ENCODE measurements at places on chromosomes 4 and X.

GRCh38 chr4:152455311-152455710 lies 80.6 kb downstream of the FBXW7 start:
- DNase-seq, result no peak

GRCh38 chr4:169009286-169010124 lies 550 bp downstream of the CBR4 start:
- peak; percentile 48 for DNase-seq

- no peak for DNase-seq
Observed at GRCh38 chr4:31148990-31149389, 428.8 kb downstream of the PCDH7 start.

DNA sequence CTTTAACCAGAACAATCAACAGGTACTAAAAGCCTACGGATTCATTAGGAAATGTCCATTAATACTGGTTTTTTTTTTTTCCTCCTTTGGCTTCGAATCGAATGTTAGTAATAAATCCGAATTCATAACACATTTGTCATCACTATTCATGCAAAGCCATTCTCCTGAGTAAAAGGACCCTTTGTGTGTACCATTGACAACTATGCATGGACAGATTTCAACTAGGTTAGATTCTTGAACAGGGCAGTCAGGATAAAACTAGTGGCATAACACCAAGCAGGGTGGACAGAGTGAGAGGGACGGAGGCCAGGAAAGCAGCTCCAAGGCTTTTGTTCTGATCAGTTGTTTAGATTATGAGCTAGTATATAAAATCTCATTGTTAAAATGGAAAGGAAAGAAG lies 1722.0 kb upstream of the TENM3 start:
- DNase-seq, result no peak

GRCh38 chr4:150145946-150146340 lies 67.7 kb downstream of the DCLK2 start:
- DNase-seq, result no peak

- no peak for DNase-seq
Observed at GRCh38 chr4:86898562-86898961, 6.3 kb upstream of the C4orf36 start.

- no peak for DNase-seq
Observed at GRCh38 chr4:173515458-173515857, 14.6 kb downstream of the HAND2 start.

DNA sequence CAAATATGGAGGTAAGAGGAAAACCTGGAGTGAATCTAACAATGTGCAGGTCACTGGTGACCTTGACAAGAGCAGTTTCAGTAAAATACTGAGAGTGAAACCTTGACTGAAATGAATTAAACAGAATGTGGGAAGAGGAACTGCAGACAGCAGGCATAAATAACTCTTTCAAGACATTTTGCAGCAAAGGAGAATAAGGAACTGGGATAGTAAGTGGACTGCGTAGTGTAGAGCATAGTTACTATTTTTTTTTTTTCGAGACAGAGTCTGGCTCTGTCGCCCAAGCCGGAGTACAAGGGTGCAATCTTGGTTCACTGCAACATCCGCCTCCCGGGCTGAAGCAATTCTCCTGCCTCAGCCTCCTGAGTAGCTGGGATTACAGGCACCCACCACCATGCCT lies 24.0 kb downstream of the RBMX start:
- DNase-seq, result no peak

- DNase-seq, result no peak
Observed at GRCh38 chr4:22491939-22492338, 23.9 kb downstream of the ADGRA3 start.

GRCh38 chrX:20265726-20266681 lies 705 bp downstream of the RPS6KA3 start:
- DNase-seq, result peak; percentile 24

DNA sequence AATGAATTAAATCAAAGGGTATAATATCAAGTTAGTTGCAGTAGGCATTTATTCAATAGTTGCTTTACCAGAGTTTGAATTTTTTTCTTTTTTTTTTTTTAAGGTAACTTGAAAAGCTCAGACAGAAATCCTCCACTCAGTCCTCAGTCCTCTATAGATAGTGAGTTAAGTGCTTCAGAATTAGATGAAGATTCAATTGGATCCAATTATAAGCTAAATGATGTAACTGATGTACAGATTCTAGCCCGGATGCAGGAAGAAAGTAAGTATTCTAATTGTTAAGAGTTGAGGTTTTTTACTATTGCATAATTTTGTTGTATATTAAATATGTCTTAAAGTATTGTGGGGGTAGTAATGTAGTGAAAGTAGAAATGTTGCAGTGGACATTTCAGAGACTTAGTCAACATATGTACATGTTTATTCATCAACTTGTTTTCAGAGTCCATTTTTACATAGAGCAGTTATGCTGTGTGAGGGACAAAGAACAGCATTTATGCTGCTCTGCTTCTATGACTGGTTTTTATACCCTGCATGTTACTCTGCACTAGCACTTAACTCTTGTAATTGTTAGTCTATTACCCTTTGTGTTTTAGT lies 38.4 kb downstream of the SLAIN2 start:
- DNase-seq, result no peak

GRCh38 chrX:41580423-41581064 lies 108.2 kb upstream of the GPR34 start:
- no peak for DNase-seq

DNA sequence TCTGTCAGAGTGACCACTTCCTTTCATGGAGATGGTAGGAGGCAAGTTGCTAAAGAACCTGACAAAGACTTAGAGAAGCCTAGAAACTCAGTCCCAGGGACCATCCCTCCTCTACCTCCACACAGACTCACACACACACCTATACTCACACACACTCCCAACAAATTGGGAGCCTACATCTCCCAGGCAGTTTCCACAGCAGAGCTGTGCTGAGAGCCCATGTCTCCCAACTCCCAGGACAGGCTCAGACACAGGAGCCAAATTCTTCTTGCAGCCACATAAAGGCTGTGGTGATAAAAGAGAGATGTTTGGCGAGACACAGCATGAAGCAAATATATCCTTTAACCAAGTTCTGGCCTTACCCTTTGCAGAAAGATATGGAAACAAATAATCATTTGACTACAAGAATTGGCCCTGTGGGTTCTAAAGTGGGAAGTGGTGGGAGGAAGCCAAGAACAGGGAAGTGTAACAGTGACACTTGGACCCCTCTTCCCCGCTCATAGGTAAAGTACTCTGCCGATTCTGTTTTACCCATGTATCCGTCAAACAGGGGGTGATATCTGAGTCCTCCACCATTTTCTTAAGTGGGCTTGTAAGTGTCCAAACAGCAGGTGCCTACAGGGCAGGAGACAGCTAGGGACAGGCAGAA lies 11.0 kb upstream of the IDS start:
- DNase-seq, result no peak

Data from stimulated activated CD4-positive, alpha-beta T cell treated with anti-CD3 and anti-CD28 coated beads, Interleukin-4, amount 100 ng/mL, for 4 hours (primary cell).